ENCODE measurements at places on chromosomes 6 and 20.

GRCh38 chr6:1593958-1594314, 15.8 kb upstream of the FOXC1 start:
- H3K27me3 ChIP-seq: peaks cover 44% of the 10 kb centered on the region
- DNase-seq: no peak
- H3K27ac ChIP-seq: no peak overlapping the region
- H3K4me3 ChIP-seq: no peak overlapping the region

GRCh38 chr6:36023996-36024795, at the start of gene SLC26A8:
Gene SLC26A8 (minus strand): TSS chr6:36024641. CDS start chr6:36019707, 4,934 bp downstream.
- H3K36me3 ChIP-seq: no peaks in the 10 kb centered on the region
- no peak within 1 kb of the TSS for H3K27ac ChIP-seq
- peaks cover 5% of the 10 kb centered on the region for H3K4me1 ChIP-seq

GRCh38 chr6:72940265-72940664, 285.0 kb downstream of the KHDC1L start:
- H3K36me3 ChIP-seq: no peaks in the 10 kb centered on the region
- no peak overlapping the region for H3K27ac ChIP-seq
- DNase-seq: no peak
- no peak overlapping the region for H3K4me3 ChIP-seq
- no peaks in the 10 kb centered on the region for H3K27me3 ChIP-seq

DNA sequence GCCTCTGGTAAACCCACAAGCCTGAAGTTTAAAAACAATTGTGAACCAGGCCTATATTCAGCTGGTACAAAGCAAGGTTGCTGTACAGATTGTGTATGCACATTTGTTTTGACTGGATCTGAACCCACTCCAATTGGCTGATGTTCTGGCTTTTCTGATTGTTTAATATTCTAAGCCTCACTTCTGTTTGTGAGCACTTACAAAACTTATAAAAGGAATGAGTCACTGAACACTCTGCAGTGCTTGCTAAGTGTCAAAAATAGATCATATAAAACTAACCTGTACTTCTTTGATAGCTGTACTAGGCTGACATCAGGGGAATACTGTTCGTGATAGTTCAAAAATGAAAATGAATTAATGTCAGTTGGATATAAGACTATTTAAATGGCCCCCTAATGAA, 12.1 kb downstream of the COL21A1 start:
- no peak for DNase-seq
- H3K4me1 ChIP-seq: no peaks in the 10 kb centered on the region
- no peaks in the 10 kb centered on the region for H3K36me3 ChIP-seq
- H3K4me3 ChIP-seq: no peak overlapping the region

GRCh38 chr20:50980851-50981713, 22.5 kb downstream of the MOCS3 start:
- no peaks in the 10 kb centered on the region for H3K36me3 ChIP-seq
- no peak overlapping the region for H3K4me3 ChIP-seq
- no peak overlapping the region for H3K27ac ChIP-seq
- DNase-seq: peak; percentile 79
- peaks cover 23% of the 10 kb centered on the region for H3K4me1 ChIP-seq
- H3K27me3 ChIP-seq: no peaks in the 10 kb centered on the region

DNA sequence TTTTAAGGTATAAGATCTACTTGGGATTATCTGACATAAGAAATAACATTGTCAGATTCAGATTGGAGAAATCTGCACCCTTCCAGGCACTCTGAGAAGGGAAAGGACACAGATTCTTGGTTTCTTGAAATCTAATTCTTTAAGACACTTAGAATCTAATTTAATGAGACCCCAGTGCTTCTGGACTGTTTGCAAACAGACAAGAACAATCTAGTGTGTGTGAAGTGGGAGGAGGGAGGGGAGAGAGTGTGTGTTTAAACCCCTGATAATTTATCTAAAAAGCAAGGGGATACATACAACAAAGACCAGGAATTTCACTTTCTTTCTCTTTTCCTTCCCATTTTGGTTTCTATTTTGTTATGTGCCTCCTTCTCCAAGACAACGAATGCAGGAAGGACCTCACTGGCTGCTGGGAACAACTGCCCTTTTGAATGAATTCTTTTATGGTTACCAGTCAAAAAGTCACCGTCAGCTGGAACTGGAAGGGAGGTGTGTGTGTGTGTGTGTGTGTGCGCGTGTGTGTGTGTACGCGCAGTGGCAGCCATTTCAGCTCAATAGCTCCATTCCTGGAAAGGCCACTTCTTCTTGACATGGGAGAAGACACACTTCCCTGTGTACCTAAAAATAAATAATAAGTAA, 129.4 kb downstream of the BCAS1 start:
- peak overlapping the region; percentile 22 for H3K27ac ChIP-seq
- peaks cover 6% of the 10 kb centered on the region for H3K4me1 ChIP-seq
- H3K36me3 ChIP-seq: no peaks in the 10 kb centered on the region

DNA sequence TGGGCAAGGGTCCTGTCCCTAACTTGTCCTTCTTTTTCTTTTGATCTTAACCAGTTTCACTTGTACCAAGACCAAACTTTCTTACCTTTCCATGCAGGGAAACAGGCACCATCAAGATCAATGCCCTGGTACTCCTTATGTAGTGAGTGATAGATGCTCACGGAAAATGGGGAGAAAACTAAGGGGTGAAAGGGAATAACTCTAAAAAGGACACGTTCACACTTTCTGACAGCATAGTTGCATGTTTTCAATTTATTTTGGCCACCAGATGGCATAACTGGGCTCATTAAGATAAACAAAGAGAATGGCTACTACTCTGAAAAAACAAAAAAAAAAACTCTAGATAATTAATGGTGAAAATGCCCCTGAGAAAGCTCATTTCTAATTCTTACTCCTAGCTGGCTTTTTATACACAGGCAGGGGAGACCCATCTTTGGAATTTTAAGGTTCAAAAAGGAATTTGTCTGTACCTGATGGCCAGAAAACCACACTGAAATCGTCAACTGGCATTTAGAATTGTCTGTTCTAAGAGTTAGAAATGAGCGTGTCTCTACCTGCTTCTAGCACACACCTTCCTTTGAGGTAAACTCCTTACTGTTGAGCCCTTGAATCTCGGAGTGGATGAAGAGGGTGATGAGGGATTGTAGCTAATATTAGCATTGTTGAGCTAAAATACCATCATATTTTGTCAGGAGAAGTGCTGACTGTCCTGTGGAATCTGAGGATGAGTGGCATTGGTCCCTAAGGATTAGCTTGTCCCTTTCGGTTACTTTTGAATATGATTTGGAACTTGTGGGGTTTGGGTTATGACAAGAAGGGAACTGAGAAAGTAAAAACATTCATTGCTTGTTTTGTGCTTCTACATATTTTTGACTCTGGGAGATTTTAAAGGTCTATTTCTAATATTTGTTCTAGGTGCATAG, 62.2 kb upstream of the DDR1 start:
- H3K4me3 ChIP-seq: no peak overlapping the region
- peak; percentile 64 for DNase-seq
- H3K36me3 ChIP-seq: no peaks in the 10 kb centered on the region
- no peaks in the 10 kb centered on the region for H3K27me3 ChIP-seq
- H3K4me1 ChIP-seq: peaks cover 10% of the 10 kb centered on the region

DNA sequence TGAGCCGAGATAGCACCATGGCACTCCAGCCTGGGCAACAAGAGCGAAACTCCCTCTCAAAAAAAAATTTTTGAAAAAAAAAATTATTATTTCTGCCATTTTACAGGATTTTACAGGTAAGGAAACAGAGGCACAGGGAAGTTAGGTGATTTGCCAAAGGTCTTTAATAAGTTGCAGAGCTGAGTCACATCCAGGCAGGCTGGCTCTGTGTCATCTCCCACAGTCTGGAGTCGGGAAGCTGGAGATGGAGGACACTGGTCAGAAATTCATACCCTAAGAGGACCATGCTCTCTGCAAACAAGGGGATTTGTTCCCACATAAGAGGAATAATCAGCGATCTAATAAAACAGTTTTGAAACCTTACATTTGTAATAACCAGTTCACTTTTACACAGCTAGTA, 24.1 kb downstream of the HECA start:
- H3K4me1 ChIP-seq: peaks cover 10% of the 10 kb centered on the region
- H3K36me3 ChIP-seq: no peaks in the 10 kb centered on the region
- DNase-seq: no peak
- H3K4me3 ChIP-seq: no peak overlapping the region

GRCh38 chr6:137740967-137741761, 125.9 kb upstream of the TNFAIP3 start:
- H3K36me3 ChIP-seq: peaks cover 3% of the 10 kb centered on the region
- no peaks in the 10 kb centered on the region for H3K4me1 ChIP-seq
- H3K27ac ChIP-seq: no peak overlapping the region
- H3K4me3 ChIP-seq: no peak overlapping the region

DNA sequence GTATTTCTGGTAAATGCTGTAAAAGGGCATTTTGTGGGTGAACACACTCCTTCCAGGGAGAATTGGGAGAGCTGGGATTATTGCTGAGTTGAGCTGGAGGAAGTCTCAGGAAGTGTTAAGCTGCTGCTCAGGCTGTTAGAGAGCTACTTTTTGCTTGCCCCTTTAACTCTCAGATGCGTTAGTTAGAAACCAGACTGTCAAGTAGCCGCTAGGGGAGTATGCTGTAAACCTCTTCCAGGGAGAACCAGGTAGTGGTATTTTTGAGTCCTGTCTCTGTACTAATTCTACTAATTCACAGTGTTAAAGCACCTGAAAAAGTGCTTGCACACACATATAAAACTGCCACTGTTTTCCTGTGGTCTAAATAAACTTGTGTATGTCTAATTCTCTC, 6.6 kb upstream of the GFRAL start:
- DNase-seq: peak; percentile 3
- no peaks in the 10 kb centered on the region for H3K36me3 ChIP-seq
- H3K27me3 ChIP-seq: no peaks in the 10 kb centered on the region
- H3K27ac ChIP-seq: no peak overlapping the region
- no peak overlapping the region for H3K4me3 ChIP-seq

DNA sequence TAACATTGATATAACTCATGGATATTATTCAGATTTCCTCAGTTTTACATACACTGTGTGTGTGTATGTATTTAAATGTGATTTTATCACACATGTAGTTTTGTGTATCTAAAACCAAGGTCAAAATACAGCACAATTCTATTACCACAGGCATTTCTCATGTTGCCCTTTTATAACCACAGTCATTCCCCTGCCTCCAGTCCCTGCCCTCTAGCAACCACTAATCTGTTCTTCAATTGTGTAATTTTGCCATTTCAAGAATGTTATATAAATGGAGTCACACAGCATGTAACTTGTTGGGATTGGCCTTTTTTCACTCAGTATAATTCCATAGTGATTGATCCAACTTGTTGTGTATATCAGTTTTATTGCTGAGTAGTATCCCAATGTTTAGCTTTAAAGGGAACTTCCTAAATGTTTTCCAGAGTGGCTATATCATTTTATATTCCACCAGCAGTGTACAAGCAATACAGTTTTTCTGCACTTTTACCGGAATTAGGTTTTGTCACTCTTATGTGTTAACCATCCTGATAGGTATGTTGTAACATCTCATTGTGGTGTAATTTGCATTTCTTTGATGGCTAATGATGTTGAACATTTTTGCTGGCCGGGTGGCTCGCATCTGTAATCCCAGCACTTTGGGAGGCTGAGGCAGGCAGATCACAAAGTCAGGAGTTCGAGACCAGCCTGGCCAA, 338.2 kb downstream of the SOX4 start:
- no peak overlapping the region for H3K4me3 ChIP-seq
- H3K27me3 ChIP-seq: no peaks in the 10 kb centered on the region
- no peaks in the 10 kb centered on the region for H3K36me3 ChIP-seq
- no peak overlapping the region for H3K27ac ChIP-seq
- DNase-seq: peak; percentile 65
- no peaks in the 10 kb centered on the region for H3K4me1 ChIP-seq

DNA sequence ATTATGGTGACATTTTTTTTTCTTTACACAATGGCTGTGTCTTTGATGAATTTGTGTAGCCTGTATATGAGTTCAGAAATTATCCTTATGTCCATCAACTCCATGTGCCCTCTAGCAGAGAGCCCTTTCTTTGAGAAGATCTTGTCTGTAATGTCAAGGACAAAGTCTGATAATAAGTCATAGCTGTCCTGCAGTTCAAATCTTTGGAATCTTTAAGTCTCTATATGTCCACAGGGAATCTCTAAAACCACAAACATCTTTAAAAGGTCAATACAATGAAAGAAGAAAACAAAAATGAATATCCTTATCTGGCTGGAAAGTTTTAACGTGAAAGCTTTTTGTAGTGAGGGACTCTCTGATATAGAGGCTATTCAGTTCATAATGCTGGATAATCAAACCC, 16.9 kb upstream of the TMEM14A start:
- DNase-seq: no peak
- H3K36me3 ChIP-seq: no peaks in the 10 kb centered on the region
- H3K27me3 ChIP-seq: no peaks in the 10 kb centered on the region
- no peaks in the 10 kb centered on the region for H3K4me1 ChIP-seq
- H3K4me3 ChIP-seq: no peak overlapping the region

GRCh38 chr6:21772884-21773575, 179.5 kb downstream of the SOX4 start:
- peaks cover 2% of the 10 kb centered on the region for H3K4me1 ChIP-seq
- no peak overlapping the region for H3K4me3 ChIP-seq
- no peaks in the 10 kb centered on the region for H3K27me3 ChIP-seq
- H3K27ac ChIP-seq: no peak overlapping the region

DNA sequence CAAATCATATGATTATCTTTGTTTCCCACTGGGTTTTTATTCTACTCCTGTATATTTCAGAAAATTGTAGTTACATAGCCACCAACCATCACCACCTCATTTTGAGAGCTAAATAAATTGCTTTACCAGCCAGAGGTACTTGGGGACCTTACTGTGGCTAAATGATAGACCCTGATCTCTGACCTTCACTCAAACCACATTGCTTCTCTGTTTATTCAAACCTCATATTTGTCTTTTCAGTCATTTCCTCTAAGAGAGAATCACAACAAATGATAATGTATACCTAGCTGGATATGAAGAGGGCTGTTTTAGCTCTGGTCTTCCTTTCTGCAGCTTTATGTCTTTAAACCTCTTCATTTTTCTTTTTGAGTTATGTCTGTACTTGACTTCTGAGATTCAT, 142.8 kb downstream of the ADGB start:
- H3K4me3 ChIP-seq: no peak overlapping the region
- no peaks in the 10 kb centered on the region for H3K27me3 ChIP-seq
- peak; percentile 77 for DNase-seq
- no peak overlapping the region for H3K27ac ChIP-seq

DNA sequence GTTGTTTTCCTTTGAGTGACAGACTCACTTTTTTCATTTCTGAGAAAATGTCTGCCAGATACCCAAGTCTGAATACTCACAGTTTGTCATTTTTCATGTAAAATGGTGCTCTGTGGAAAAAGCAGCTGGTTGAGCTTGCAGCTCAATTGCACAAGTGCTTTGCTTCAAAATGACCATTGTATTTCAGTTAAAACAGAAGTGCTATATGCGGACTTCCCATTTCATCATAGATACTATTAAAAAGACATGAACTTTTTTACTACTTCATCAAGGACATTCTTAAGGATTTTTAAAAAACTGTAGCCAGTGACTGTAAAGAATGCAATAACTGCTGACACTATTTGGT, 61.5 kb downstream of the KCNS1 start:
- H3K4me1 ChIP-seq: peaks cover 5% of the 10 kb centered on the region
- no peaks in the 10 kb centered on the region for H3K36me3 ChIP-seq
- DNase-seq: no peak
- no peaks in the 10 kb centered on the region for H3K27me3 ChIP-seq
- H3K4me3 ChIP-seq: no peak overlapping the region

All from mesenchymal stem cell (in vitro differentiated cells and primary cell).